ENCODE measurements at places on chromosomes 5 and 9. TPM values are rescaled to one million over a fixed set of nuclear protein-coding genes. Genes with fewer than 3 reads are reported as not detected.

The FCN1 gene
- total RNA-seq, result 14.3 TPM

DNA sequence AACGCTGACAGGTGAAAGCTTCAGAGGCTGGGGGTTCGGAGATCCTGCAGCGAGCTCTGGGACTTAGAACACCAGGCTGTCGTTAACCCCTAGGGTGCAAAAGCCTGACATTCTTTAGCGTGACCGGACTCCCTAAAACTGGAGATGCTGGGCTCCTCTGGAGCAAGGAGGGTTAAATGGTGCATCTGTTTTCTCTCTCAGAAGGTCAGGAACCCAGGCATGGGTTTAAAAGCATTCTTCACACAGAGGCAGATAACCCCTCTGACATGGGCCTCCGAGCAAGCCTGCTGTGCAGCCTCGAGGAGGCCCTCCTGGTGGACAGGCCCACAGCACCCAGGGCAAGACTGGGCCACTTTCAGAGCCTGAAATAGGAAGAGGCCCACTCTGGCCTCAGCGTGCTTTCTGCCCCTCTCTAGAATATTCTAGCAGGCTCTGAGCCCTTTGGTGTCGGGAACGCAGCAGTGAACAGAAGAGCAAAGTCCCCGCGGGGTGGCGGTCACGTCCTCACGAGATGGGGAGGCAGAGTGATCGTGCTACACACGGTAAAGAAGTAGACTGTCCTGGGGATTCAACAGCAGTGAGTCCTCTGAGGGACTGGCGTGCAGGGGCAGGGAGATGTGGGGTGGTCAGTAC lies 124.8 kb downstream of the COL23A1 start:
- no peak overlapping the region for H3K27ac ChIP-seq
- H3K4me3 ChIP-seq, result no peak overlapping the region
- no peak for DNase-seq
- no peaks in the 10 kb centered on the region for H3K36me3 ChIP-seq
- H3K4me1 ChIP-seq, result peaks cover 13% of the 10 kb centered on the region

DNA sequence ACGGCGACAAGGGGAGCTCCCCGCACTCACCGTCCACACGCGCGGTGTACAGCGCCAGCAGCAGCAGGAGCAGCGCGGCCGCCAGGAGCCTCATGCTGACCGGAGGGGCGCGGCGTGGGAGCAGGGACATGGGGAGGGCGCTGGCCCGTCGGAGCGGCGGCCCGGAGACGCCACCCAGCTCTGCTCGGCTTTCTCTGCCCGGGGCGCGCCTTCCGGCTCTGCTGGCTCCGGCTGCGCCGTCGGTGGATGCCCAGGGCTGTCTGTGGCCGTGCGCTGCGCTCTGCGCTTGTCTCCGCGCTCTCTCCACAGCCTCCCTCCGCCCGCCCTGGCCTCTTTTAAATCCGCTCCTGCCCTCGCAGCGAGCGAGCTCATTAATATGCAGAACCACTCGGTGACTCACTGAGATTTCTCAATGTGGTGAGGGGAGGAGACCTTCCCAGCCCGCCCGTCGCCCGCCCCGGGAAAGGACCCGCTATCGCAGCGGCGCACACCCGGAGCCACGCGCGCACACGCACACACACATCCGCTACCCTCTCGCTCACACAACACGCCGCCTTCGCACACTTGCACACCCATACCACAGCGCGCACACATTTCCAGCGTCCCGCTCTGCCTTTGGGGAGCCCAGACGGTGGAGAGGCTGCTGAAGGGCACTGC lies at the start of gene CXCL14:
Gene CXCL14 (minus strand): TSS at position 307 of the 657 bp plus-strand sequence. CDS start 213 bp downstream, at position 94.
- H3K36me3 ChIP-seq, result no peaks in the 10 kb centered on the region
- no peaks in the 10 kb centered on the region for H3K27me3 ChIP-seq
- no peak within 1 kb of the TSS for H3K27ac ChIP-seq
- no peak for DNase-seq

DNA sequence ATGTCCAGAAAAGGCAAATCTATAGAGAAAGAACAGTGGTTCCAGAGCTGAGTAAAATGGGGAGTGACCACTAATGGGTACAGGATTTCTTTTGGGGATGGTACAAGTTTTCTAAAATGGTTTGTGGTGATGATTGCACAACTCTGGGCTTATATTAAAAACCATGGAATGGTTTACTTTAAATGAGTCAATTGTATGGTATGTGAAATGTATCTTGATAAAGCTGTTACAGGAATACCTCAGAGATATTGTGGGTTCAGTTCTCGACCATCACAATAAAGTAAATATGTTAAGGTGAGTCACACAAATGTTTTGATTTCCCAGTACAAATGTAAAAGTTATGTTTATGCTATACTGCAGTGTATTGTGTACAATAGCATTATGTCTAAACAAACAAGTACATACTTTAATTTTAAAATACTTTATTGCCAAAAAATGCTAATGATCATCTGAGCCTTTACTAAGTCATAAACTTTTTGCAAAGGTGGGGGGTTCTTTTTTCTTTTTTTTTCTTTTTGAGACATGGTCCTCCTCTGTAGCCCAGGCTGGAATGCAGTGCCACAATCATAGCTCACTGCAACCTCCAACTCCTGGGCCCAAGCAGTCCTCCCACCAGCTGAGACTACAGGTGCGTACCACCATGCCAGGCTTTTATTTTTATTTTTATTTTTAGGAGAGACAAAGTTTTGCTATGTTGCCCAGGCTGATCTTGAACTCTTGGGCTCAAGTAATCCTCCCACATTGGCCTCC lies 65.9 kb downstream of the SHOC1 start:
- no peak overlapping the region for H3K4me3 ChIP-seq
- H3K27me3 ChIP-seq, result no peaks in the 10 kb centered on the region
- H3K27ac ChIP-seq, result no peak overlapping the region
- no peaks in the 10 kb centered on the region for H3K4me1 ChIP-seq
- no peaks in the 10 kb centered on the region for H3K36me3 ChIP-seq

- no peak for DNase-seq
- H3K27me3 ChIP-seq, result no peaks in the 10 kb centered on the region
- H3K27ac ChIP-seq, result no peak overlapping the region
- no peaks in the 10 kb centered on the region for H3K36me3 ChIP-seq
- H3K4me3 ChIP-seq, result no peak overlapping the region
These were observed 51.7 kb upstream of the FCN1 start for GRCh38 chr9:134969156-134970045.

Measured in thoracic aorta (tissue), 2 donors.